GM13977 (cell line): ENCODE measurements at places on chromosomes 7 and 10.

GRCh38 chr10:96665306-96665705 is 55.0 kb downstream of the PIK3AP1 start:
- no peak for DNase-seq

GRCh38 chr7:82110146-82110840 is 333.3 kb downstream of the CACNA2D1 start:
- no peak for DNase-seq

DNA sequence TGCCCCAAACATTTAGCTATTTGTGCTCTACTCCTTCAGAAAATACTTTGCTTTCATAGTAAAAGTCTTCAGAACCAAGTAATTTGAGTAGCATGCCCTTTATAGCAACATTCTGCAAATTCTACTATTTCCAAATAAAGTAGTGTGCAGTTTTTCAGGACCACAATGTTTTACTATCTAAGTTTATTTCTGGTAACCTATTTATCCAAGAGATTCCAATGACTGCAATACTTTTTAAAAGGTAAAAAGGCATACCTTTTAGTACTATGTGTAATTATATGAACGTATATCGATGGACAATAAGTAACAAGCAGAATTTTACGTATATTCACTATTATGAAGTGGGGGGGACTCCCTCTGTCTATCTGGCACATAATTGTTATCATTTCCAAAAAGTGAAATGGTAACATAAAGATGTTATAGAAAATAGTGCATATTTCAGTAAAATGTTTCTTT is 6.9 kb upstream of the CAV2 start:
- no peak for DNase-seq

DNA sequence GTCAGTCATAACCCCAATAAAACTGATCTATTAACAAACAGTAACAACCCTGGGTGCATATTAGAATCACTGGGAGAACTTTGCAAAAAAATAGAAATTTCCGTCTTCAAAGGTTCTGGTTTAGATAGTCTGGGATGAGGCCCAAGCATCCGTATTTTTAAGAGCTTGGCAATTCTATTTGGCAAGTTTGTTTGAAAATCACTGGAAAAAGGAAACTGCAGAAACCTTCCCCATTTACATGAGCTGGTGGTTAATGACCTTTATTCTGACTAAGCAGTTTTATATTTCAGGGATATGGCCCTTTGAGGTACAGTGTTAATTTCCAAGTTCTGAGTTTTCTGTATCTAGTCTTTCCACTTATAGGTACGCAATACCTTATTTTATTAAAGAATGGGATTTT is 115.8 kb upstream of the PRR15 start:
- DNase-seq, result no peak

GRCh38 chr10:111656066-111656465 is 527.5 kb downstream of the GPAM start:
- DNase-seq, result no peak

DNA sequence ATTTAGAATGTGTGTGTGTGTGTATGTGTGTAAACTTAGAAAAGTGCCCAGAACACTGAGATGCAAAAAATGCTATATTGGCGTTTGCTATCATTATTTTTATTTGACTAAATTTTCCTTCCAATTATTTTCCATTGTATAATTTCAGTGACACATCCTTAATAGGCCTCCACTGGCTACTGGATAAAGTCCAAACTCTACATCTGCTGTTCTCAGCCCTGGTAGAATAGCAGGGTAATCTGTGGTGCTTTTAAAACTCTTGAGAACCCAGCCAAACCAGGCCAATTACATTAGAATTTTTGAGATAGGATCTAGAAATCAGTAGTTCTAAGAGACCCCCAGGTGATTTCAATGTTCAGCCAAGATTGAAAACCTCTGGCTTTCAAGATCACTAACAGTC is 66.4 kb downstream of the ZNF503 start:
- no peak for DNase-seq
